CD4-positive, alpha-beta T cell (primary cell): ENCODE measurements at places on chromosomes 6 and 20. TPM values are rescaled to one million over a fixed set of nuclear protein-coding genes. Genes with fewer than 3 reads are reported as not detected.

- H3K4me1 ChIP-seq: no peaks in the 10 kb centered on the region
- H3K27me3 ChIP-seq: no peaks in the 10 kb centered on the region
- no peaks in the 10 kb centered on the region for H3K36me3 ChIP-seq
- no peak overlapping the region for H3K4me3 ChIP-seq
- no peak for DNase-seq
- no peak overlapping the region for H3K27ac ChIP-seq
These were observed 29.9 kb upstream of the MTRF1L start for GRCh38 chr6:153032255-153032882.

DNA sequence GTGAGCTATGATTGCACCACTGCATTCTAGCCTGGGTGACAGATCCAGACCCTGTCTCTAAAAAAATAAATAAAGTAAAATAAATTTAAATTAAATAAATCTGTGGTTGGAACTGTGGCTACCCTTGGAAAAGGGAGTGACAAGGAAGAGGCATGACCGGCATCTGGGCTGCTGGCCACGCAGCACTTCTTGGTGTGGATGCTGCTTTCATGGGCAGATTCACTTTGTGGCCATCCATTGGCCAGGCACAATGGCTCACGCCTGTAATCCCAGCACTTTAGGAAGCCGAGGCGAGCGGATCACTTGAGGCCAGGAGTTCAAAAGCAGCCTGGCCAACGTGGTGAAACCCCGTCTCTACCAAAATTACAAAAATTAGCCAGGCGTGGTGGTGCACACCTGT, 16.1 kb downstream of the EBF4 start:
- no peak for DNase-seq
- H3K27me3 ChIP-seq: peaks cover 3% of the 10 kb centered on the region
- no peaks in the 10 kb centered on the region for H3K36me3 ChIP-seq

DNA sequence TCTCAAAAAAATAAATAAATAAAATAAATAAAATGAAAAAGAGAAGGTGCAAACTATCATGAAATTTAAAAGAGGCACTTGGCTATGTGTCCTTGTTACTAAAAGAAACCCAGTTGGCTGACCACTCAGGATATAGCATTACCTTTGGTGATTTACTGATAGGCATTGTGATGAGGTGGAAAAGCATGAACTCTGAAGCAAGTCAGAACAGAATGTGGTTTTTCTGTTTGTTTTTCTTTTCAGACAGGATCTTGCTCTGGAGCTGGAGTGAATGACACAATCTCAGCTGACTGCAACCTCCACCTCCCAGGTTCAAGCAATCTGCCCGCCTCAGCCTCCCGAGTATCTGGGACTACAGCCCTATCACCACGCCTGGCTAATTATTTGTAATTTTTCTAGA, 31.9 kb downstream of the ZNF184 start:
- no peaks in the 10 kb centered on the region for H3K36me3 ChIP-seq
- no peak for DNase-seq
- H3K27me3 ChIP-seq: no peaks in the 10 kb centered on the region
- no peak overlapping the region for H3K27ac ChIP-seq
- H3K4me3 ChIP-seq: no peak overlapping the region
- H3K4me1 ChIP-seq: no peaks in the 10 kb centered on the region

DNA sequence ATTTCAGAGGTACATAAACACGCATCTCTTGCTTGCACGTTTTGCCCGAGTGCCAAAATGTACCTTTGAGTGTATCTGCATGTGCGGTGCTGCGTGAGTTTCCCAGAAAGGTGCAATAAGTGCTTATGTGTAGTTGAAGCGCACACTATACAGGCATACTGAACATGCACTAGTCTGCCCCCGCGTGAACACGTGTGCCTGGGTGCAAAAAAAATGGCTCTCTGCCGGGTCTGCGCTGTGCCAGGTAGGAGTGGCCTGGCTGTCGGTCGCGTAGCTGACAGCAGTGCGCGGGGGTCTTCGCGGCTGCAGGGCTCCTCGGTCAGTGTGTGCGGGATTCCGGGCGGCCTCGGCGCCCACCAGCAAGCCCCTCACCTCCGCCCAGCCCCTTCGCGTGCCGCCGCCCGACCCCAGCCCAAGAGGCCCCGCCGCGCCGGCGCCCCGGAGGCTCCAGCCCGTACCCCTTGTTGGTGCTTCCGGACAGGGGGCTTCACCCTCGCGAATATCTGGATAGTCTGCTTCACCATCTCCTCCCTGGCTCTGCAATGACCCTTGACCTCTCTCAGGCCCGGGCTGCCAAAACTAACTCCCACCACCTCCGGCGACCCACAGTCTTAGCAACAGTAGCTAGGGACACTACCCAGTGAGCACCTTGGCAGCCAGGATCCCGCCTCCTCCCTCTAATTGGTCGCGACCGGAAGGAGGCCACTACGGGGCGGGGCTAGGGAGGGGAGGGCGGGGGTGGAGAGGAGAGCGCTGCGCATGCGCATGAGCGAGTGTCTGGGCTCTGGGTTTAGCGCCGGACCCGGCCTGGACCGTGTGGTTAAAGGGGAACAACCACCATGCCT, at the start of gene KIF6:
Gene KIF6, minus strand, starts transcription at position 622 of the 845 bp plus-strand sequence. Its CDS starts 98 bp downstream, at position 524.
- no peak within 1 kb of the TSS for H3K27ac ChIP-seq
- H3K27me3 ChIP-seq: no peaks in the 10 kb centered on the region
- DNase-seq: peak; percentile 84
- no peaks in the 10 kb centered on the region for H3K36me3 ChIP-seq
- peak within 1 kb of the TSS; percentile 56 for H3K4me3 ChIP-seq

Gene ATP6V1G2
- 3.3 TPM for total RNA-seq

Gene TPBG
- 0.56 TPM for total RNA-seq

Gene TMEM181
- 10.9 TPM for total RNA-seq

Gene SLC2A10
- total RNA-seq: not detected

Gene CHRNA4
- not detected for total RNA-seq
